Pulmonary artery endothelial cell (primary cell): ENCODE measurements at places on chromosomes 13 and 19. TPM values are rescaled to one million over a fixed set of nuclear protein-coding genes. Genes with fewer than 3 reads are reported as not detected.

Gene SLC10A2
- total RNA-seq = not detected in 2 replicates

Gene NAT14
- 9.8 and 21.2 TPM in 2 replicates for total RNA-seq

Gene SIGLEC10
- not detected in 2 replicates for total RNA-seq

Gene HSD17B14
- total RNA-seq = 4.8 and 6.4 TPM in 2 replicates

Gene HOOK2
- total RNA-seq = 11.4 and 11.5 TPM in 2 replicates

Gene BRME1
- 0.63 and 0.73 TPM in 2 replicates for total RNA-seq

Gene METTL21C
- total RNA-seq = not detected in 2 replicates

Gene WBP4
- 7.4 and 10.7 TPM in 2 replicates for total RNA-seq

Gene CEBPA
- 0.04 and 0.13 TPM in 2 replicates for total RNA-seq

Gene CEACAM8
- not detected in 2 replicates for total RNA-seq

Gene PLD3
- 91.0 and 155 TPM in 2 replicates for total RNA-seq

Gene ZIK1
- total RNA-seq = 2.8 and 6.5 TPM in 2 replicates

Gene IGFL3
- not detected in 2 replicates for total RNA-seq

GRCh38 chr19:4456476-4456842 is 1.1 kb downstream of the UBXN6 start:
- peak; percentile 19 for DNase-seq

- no peak for DNase-seq
These were observed 33.9 kb downstream of the KL start for GRCh38 chr13:33050161-33050560.

DNA sequence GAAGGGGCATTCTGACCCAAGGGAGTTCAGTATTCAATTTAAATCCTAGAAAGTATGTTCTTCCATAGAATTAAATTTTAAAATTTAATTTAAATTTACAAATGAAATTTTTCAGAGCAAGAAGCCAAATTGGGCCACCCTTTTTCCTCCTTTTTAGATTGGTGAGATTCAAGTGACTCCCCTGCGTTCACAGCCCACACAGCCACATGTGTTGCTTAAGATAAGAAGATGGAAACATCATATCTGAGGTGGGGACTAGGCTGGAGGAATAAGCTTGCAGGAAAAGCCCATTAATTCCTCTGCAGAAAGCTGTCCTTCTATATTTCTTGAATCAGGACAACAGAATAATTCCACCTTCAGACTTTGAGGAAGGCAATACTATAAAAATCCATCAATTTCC is 392.7 kb upstream of the ZNF507 start:
- DNase-seq = no peak

DNA sequence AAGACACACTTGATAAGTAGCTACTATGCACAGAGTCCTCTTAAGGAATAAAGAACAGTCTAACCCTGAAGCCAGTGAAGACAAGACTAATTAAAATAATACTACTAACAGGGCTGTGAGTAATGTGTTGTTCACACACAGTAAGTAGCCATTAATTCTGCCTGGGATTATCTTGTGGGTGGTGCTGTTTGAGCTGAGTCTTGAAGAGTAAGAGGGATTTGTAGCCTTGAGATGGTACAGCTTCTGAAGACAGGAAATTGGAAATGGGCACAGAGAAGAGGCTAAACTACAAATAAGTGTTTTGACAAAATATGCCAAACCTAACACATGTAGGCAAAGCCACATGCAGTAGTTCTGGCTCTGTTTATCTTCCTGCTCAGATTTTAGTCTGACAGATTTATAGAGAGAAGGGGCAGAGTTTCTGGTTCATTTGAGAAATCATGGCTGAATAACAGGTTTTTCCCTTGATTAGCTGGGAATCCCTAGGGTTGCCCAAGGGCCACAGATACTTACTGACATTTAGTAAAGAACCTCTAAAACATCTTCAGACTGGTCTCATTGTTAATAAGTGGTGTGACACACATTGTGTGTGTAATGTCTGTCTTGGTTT is 38.0 kb downstream of the ITGBL1 start:
- DNase-seq = no peak

- DNase-seq = no peak
These were observed 10.0 kb downstream of the SLC7A9 start for GRCh38 chr19:32859591-32859990.

DNA sequence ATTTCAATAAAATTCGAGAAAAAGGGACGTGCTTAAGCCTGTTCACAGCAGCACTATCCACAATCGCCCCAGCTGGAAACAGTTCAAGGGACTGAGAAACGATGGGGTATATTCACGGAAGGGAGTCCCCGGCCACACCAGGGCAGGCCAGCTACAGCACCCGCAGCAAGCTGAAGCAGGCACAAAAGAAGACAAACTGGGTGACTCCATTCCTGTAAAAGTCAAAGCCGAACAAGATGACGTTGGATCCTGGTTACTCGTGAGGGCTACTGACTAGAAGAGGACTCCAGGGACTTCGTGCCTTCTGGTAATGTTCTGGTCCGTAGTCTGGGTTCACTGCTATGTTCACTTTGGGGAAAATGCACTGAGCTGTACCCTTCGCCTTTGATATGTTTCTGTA is 57.6 kb downstream of the COL4A1 start:
- DNase-seq = no peak

- no peak for DNase-seq
These were observed 1.4 kb downstream of the ZNF699 start for GRCh38 chr19:9308091-9308770.

- DNase-seq = no peak
These were observed 100.3 kb downstream of the ARHGEF7 start for GRCh38 chr13:111215081-111216047.

DNA sequence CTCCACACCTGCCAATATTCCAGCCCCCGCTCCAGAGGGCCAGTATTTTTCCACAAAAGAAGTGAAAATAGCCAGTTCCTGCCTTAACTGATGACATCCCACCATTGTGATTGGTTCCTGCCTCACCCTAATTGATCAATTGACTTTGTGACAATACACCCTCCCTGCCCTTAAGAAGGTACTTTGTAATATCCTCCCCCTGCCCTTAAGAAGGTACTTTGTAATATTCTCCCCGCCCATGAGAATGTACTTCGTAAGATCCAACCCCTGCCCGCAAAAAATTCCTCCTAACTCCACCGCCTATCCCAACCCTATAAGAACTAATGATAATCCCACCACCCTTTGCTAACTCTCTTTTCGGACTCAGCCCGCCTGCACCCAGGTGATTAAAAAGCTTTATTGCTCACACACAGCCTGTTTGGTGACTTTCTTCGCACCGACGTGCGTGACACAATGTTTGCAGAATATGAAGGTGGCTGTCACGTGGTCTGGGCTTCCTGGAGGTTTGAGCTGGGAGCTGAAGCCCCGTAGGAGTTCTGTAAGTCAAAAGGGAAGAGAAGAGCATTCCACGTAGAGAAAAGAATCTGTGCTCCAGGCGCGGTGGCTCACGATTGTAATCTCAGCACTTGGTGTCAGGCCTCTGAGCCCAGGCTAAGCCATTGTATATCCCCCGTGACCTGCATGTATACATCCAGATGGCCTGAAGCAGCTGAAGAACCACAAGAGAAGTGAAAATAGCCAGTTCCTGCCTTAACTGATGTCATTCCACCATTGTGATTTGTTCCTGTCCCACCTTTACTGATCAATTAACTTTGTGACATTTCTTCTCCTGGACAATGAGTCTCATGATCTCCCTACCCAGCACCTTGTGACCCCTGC is 6.2 kb upstream of the FUT3 start:
- no peak for DNase-seq

GRCh38 chr19:14337510-14337909 is 43.7 kb upstream of the ADGRE5 start:
- DNase-seq = no peak

- peak; percentile 44 for DNase-seq
These were observed 52.6 kb upstream of the URAD start for GRCh38 chr13:28041031-28041461.

DNA sequence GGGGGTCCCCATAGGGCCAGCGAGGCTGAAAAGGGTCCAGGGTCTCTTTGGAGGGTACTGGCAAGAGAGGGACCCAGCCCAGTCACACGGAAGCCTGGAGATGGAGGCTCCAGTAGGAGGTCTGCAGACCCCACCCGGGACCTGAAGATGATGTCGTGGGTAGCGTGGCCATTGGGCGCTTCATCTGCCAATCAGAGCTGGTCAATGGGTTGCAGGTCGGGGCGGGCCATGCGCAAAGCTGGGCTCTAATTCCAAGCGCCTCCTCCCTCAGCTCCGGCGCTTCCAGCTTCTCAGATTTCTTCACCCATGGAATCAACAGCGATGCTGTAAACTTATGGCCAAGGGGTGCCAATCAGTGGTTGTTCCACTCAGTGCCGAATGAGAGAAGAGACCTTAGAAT is 10.9 kb downstream of the SIGLEC12 start:
- no peak for DNase-seq

DNA sequence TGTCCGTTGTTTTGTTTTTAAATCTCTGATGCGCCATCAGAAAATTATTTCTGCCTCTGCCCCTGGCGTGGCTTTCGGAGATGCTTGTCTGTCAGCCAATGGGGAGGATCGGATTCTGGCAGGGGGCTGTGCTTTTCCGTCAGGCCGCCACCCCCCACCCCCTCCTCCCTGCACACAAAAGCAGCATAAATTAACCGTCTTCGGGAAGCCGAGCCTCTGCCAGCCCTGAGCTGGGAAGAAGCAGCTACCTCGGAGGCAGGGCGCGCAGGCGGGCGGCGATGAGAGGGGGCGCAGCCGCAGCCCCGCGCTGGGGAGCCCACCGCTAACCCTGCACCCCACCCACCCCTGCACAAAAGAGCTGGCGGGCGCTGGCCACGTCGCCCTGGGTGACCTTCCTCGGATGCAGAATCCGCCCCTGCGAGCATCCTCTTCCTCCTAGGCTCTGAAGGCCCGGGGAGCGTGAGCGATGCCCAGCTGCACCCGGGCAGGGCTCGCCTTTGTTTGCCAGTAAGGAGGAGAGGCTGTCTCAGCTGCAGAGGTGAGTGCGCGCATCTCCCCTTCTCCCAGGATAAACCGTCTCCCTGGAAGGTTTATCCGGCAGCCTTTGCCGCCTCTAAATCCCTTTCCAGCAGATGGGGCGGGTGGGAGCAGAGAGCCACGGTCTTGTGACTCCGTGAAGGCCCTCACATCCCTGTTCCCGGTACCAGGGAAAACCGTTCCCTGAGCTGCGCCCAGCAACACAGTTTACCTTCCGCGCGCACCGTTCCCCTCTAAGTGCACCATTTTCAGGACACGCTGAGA is at the start of gene ATCAY:
Gene ATCAY, plus strand, starts transcription at position 215 of the 801 bp plus-strand sequence. CDS start 5,083 bp downstream, outside the sequence.
- no peak for DNase-seq
